ELF-1 (cell line): ENCODE measurements at places on chromosomes 11 and 22.
A peak's percentile ranks its signal among the peaks of the same experiment; 100 is the strongest.

- no peak for DNase-seq
Measured at GRCh38 chr22:45709060-45709739, 37.6 kb downstream of the ATXN10 start.

- DNase-seq, result no peak
Measured at GRCh38 chr11:75986966-75987365, 172.0 kb downstream of the UVRAG start.

GRCh38 chr22:36940676-36941075, 27.2 kb downstream of the CSF2RB start:
- no peak for DNase-seq

- DNase-seq, result no peak
Measured at GRCh38 chr11:60991457-60991856, 20.0 kb downstream of the CD6 start.

- peak; percentile 63 for DNase-seq
Measured at GRCh38 chr22:48096851-48097665, 1334.6 kb downstream of the TBC1D22A start.

- DNase-seq, result no peak
Measured at GRCh38 chr22:25511725-25512124, 52.8 kb upstream of the GRK3 start.

DNA sequence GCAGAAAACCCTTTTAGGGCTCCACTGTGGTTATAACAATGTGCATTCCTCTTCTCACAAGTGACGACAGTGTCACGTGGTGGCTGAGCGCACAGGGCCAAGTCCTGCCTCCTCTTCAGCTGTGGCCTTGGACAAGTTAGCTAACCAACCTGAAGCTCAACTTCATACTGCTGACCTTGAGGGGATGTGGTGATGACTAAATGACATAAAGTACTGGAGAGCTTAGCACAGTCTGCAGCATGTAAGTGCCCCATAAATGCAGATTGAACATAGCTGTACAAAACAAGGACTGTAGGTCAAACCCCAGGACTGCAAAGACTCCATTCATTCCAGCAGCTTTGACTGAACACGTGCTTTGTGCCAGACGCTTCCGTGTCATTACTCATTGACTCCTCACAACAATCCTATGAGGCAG, 20.1 kb upstream of the MRGPRX2 start:
- no peak for DNase-seq

GRCh38 chr11:61752117-61752924, at the start of gene MYRF:
MYRF (plus strand) TSS chr11:61752636; CDS start chr11:61752745, 109 bp downstream.
- DNase-seq, result no peak

DNA sequence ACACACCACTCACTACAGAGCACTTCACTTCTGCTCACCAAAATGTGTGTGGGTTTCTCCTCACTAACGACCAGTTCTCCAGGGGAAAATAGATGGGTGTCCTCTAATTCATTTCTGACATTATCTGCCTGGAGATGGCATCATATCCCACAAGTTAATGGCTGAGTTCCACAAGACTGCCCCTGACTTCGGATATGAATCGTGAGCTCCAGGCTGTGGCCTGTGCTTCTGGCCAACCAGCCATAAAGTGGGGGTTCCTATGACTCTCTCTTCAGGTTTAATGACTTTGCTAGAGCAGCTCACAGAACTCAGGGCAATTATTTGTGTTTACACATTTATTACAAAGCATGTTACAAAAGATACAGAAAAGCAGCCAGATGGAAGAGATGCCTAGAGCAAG, 113.0 kb upstream of the SYT13 start:
- DNase-seq, result no peak

DNA sequence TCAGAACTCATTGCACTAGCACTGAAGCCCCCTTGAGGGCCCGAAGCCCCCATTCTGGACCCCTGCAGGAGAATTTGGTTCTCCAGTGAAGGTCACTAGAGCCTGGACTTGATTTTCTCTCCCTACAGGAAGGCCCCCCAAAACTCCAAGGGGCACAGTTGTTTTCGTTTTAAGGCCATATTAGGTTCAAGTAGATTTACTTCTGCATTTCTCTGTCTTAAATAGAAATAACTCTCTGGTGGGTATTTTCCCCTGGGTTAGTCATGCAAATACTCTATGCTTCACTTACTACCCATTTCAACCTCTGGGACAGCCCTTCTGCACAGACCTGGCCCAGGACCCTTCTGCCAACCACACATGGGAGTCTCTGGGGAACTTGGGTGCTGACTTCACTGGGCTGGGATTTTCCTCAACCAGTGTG, 41.6 kb downstream of the WEE1 start:
- DNase-seq, result no peak

GRCh38 chr11:43988040-43988817, 45.8 kb downstream of the C11orf96 start:
- peak; percentile 56 for DNase-seq

GRCh38 chr22:31495343-31495742, 993 bp upstream of the SFI1 start:
- DNase-seq, result no peak

DNA sequence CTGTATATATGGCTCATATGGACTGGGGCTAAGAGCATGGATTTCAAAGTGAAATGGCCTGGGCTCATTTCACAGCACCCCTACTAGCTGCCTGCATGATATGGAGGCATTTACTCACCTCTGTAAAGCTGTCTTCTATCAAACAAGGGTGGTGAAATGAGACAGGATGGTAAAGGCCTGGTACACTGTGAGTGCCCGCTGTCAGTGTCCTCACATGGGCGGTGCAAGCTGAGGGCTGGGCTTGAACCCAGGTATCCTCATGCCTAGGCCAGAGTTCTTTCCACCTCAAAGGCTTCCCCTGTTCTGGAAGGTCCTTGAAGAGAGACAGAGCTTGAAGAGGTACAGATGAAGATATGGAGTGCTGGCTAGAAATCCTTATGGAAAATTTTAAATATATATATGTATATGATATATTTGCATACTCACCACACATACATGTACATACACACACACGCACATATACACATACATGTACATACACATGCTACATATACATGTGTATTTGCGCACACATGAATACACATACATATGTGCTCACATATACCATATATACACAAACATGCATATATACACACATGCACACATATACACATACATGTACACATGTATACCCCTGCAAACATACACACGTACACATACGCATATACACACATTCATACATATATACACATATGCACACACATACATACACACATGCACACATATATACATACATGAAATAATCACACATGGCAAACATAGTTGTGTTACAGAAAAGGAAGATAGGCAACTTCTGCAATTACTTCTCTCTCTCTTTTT, 44.7 kb downstream of the MICAL2 start:
- no peak for DNase-seq

- DNase-seq, result no peak
Measured at GRCh38 chr11:134864233-134864967, 452.4 kb upstream of the B3GAT1 start.

- no peak for DNase-seq
Measured at GRCh38 chr11:7254731-7255291, 3.1 kb downstream of the SYT9 start.

GRCh38 chr11:12008790-12009616, 577 bp upstream of the DKK3 start:
- peak; percentile 68 for DNase-seq

DNA sequence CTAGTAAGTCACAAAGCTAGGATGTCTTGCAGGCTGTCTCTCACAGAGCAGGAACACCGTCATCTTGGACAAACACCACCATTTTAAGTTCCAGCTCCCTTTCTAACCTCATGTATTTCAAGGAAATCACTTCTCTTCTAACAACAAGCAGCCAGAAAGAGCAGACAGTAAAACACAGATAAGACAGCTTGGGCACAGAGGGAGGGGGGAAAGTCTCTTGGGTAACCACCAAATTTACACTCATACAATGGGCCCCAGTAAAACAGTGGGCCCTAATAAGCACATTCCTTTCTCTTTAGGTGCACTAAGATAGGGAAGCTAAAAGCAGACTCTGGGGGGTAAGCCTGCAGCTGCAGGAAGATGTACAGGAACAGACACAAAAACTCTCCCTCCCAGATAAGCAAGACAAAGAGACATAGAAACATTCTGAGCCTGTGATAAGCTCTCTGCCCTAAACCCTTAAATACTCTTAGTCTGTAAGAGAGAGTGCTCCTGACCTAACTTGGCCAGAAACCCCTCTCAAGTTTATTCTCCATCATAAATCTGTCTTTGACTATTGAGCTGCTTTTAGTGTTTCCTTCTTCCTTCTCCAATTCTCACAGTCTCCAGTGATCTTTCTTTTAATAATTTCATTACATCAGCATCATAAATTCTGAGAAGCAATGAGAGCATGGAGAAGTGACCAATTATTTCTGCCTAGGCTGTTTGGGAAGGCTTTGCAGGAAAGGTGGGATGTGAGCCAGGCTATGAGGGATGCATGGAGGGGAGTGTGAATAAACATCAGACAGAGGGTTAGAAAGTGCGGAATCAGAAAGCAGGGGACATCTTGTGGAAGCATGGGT, 7.4 kb downstream of the OR10D3 start:
- DNase-seq, result peak; percentile 44

DNA sequence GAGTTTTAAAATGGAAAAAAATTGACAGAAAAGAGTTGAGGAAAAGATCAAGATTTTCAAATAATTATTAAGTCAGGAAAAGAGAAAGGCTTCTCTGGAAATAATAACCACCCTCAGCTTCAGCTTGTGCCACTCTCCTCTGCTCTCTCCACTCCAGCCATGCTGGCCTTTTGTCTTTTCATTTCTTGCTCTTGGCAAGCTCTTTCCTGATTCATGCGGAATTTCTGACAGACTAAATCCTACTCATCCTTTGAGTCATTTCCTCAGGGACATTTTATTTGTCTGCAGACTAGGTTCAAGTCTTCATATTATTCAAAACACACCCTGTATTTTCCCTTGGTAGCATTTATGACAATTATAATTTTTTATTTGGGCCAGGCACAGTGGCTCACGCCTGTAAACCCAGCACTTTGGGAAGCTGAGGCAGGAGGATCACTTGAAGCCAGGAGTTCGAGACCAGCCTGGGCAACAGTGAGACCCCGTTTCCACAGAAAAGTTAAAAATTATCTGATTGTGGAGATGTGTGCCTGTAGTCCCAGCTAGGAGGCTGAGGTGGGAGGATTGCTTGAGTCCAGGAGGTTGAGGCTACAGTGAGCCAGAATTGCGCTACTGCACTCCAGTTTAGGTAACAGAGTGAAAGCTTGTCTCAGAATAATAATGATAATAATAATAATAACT, 7.8 kb upstream of the P4HA3 start:
- no peak for DNase-seq

- no peak for DNase-seq
Measured at GRCh38 chr11:65854161-65854592, 3.8 kb downstream of the CFL1 start.

DNA sequence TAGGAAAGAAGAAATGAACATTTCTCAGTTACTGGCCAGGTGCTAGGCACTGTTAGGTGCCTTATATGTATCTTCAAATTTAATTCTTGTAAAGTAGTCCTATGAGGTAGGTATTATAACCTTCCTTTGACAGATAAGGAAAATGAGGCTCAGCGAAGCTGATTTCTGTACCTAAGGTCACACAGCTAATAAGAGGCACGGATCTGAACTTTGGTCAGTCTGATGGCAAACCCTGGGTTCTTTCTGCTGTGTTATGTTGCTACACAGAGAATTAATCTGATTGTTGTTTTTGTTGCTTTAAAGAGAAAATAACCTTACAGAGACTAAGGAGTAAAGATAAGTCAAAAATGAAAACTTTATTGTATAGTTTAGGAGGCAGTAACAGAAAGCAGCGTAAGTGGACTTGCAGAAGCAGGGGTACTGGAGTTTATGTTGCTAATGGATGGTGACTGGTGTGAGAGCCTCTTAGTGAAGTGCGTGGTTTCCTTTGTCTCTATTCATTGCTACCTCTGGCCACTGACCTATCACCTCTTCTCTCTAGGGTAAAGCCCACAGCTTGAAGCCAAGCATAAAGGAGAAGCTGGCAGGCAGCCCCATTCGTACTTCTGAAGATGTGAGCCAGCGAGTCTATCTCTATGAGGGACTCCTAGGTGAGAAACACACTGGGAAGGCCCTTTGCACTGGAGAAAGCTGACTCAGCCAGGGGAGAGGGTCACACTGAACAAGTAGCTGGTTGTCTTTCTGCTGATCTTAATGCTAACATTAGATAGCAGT, 38.3 kb downstream of the MADD start:
- DNase-seq, result peak; percentile 6

- no peak for DNase-seq
Measured at GRCh38 chr11:17595526-17596309, 48.7 kb downstream of the OTOG start.

DNA sequence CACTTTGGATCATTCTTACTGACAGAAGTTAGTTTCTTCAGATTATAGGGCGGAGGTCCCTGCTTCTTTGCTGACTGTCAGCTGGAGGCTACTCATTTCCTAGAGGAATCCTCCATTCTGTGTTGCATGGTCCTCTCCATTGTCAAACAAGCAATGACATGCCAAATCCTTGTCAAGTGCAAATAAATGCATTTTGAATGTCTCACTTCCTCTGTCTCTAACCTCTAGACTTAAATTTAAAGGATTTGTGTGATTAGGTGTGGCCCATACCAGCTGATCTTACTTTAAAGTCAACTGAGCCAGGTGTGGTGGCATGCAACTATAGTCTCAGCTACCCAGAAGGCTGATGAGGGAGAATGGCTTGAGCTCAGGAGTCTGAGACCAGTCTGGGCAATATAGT, 458.4 kb upstream of the CCDC179 start:
- DNase-seq, result no peak

DNA sequence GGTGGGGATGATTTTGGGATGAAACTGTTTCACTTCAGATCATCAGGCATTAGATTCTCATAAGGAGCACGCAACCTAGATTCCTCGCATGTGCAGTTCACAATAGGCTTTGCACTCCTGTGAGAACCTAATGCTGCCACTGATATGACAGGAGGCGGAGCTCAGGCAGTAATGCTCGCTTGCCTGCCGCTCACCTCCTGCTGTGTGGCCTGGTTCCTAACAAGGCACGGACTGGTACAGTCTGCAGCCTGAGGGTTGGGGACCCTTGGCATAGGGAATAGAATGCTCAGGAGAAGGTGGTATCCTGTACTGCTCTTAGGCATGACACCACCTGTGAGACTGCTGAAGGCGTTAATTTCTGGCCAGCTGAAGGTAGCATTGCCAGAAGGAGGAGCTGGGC, 47.0 kb downstream of the STIM1 start:
- DNase-seq, result no peak

DNA sequence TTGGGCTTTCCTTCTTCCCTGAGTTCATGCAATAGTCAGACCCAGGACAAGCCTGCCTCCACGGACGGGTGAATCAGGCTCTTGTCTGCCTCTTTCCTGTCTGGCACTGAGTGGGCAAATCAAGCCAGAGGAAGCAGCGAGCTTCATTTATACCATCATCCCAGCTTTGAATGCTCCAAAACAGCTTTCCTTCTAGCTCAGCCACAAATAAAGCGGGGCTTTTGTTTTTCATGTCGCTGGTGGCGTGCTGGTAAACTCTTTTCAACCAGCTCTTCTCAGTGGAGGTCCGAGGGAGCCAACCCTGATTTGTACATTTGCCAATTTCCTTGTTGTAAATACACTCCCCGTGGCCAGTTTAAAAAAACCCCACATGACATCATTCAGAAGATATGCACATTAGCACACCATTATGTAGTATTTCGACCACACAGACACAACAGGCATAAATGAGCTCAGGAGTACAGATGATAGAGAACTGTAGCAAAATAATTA, 8.6 kb downstream of the C11orf91 start:
- DNase-seq, result peak; percentile 30
